ENCODE measurements at places on chromosomes 3 and 15. TPM values are rescaled to one million over a fixed set of nuclear protein-coding genes. Genes with fewer than 3 reads are reported as not detected.
A peak's percentile ranks its signal among the peaks of the same experiment; 100 is the strongest.

The CACNA2D3 gene
- total RNA-seq, result 0.10 TPM

The TRANK1 gene
- 27.1 TPM for total RNA-seq

The GOLGA8T gene
- 0.30 TPM for total RNA-seq

The UROC1 gene
- total RNA-seq, result 112 TPM

DNA sequence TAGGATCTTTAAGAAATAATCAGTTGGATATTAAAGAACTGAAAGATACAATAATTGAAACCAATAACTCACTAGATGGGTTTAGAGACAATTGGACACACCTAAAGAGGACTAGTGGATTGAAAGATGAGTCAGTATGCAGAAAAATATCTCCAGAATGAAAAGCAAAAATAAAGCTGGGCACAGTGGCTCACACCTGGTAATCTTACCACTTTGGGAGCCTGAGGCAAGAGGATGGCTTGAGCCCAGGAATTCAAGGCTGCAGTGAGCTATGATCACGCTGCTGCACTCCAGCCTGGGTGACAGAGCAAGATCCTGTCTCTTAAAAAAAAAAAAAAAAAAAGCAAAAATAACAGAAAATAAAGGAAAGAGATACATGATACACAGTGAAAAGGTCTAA lies 37.4 kb upstream of the CCDC174 start:
- no peak for DNase-seq

DNA sequence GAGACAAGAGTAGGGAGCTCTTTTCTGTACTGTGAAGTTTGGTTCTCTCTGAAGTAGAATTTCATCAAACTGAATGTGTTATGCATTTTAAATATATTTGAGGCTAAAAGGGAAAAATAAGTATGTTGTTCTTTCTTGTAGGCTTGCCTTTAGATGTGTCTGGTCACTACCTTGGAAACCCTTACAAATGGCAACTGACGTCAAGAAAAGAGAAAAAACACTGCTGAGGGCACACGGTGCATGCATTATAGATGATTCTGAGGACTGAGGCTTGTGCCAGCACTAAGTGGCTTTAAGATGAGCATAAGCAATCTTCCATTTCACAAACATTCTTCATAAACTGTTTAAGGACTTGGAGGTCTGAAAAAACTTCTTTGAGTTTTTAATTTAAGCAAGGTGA lies 31.1 kb upstream of the ACTL6A start:
- no peak for DNase-seq

GRCh38 chr3:56115199-56115598 lies 353.1 kb downstream of the ERC2 start:
- no peak for DNase-seq

GRCh38 chr3:10635446-10636076 lies 130.2 kb upstream of the ATP2B2 start:
- DNase-seq, result peak; percentile 8

GRCh38 chr15:94070356-94071295 lies 160.7 kb upstream of the MCTP2 start:
- DNase-seq, result no peak

DNA sequence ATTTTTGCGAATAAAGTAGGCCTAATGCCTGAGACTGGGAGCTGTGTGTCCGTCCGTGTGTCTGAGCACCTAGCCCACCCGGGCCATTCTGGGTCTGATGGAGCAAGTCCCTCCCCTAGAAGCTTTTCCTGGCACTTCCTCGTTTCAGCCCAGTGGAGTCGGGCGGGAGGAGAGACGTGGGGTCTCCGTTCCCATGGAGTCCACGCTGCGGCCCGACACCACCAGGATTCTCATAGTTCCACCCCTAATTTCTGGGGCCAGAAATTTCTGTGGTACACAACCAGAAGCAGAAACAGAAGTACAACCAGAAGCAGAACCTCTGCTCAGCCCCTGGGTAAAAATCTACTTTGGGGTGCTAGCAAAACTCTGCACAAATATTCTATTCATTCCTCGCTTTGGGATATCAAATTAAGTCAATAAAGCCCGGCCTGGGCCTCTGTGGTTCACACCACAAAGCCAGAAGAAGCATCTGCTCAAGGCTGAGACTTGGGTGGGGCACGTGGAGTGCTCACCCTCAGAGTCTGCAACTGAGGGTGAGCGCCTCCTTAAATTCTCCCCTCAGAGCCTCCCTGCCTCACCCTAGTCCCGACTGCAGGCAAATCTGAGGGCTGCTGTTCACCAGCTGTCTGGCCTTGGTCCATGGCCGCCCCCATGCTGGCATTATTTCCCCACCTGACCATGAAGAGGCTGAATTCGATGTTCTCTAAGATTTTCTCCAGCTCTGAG lies 1.6 kb upstream of the MEGF11 start:
- no peak for DNase-seq

DNA sequence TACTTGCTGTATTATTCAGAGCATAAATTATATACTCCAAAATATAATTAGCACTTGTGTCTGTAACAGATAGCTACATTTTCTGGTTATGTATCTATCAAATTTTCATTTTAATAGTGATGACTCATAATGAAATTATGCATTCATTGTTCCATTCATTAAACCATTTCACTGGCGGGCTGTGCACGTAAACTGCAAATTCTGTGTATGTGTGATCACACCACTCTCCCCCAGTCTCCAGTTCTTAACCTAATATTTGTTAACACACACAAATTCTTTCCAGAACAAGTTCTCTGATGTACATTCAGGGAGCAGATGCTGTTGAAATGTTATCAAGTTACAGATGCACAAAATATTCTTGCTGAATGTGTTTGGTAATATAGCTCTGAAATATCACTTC lies 3.8 kb upstream of the KCNMB2 start:
- DNase-seq, result no peak

DNA sequence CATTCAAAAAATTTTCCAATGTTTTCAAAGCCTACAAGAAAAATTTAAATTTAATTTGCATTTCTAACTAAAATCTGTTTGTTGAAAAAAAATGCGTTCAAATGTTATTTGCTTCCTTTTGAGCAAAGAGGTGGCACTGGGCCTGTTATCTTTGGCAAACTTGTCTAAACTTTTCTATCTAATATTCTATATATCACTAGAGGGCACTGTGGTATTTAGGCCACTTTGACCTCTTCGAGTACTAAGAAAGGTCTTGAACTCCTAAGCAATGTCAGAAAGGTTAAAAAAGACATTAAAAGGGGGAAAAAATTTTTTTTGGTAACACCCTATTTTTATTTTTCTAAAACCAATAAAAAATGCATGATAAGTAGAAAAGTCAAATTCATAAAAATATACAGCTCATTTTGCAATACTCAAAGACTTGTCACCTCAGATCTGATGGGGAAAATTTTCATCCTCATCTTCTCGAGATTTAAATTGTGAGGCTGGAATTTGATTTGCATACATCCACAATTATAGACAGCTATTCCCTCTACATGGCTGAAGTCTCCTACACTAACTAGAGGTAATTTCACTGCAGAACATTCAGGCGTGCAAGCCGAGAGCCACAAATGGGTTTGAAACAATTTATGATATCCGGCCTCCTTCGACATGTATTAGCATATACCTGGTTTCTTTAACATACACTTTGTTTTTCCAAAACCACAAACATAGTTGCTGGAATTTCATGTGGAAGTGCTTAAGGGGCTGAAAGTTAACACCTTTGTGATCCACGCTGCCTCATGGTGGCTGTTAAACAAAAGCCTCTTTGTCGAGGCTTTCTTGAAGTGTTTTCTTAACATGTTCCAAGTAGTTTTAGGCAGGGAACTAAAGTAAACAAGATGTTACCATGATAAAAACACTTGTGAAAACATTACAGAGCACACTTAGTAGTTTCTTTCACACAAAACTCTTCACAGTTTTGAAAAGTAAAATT lies 576.4 kb downstream of the FOXP1 start:
- no peak for DNase-seq

GRCh38 chr15:45481135-45481534 lies 41.4 kb downstream of the SLC30A4 start:
- DNase-seq, result no peak

GRCh38 chr3:66520724-66521123 lies 19.9 kb upstream of the LRIG1 start:
- no peak for DNase-seq

DNA sequence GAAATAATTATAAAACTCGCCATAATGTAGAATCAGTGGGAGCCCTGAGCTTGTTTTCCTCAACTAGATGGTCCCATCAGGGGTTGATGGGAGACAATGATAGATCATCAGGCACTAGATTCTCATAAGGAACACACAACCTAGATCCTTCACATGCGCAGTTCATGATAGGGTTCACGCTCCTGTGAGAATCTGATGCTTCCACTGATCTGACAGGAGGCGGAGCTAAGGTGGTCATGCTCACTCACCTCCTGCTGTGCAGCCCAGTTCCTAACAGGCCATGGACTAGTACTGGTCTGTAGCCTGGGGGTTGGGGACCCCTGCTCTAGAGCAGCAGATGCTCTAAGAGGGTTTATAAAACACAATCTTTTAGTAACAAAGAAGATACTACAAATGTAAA lies 183.6 kb downstream of the ANXA2 start:
- no peak for DNase-seq

Measured in left lobe of liver (tissue), 2 donors.